Astrocyte (in vitro differentiated cells and primary cell): ENCODE measurements at places on chromosomes 5 and 9.
A peak's percentile ranks its signal among the peaks of the same experiment; 100 is the strongest.

GRCh38 chr5:6435356-6435755 lies 13.3 kb upstream of the UBE2QL1 start:
- no peak for DNase-seq

GRCh38 chr9:120944434-120944843 lies 17.8 kb upstream of the TRAF1 start:
- DNase-seq = no peak

DNA sequence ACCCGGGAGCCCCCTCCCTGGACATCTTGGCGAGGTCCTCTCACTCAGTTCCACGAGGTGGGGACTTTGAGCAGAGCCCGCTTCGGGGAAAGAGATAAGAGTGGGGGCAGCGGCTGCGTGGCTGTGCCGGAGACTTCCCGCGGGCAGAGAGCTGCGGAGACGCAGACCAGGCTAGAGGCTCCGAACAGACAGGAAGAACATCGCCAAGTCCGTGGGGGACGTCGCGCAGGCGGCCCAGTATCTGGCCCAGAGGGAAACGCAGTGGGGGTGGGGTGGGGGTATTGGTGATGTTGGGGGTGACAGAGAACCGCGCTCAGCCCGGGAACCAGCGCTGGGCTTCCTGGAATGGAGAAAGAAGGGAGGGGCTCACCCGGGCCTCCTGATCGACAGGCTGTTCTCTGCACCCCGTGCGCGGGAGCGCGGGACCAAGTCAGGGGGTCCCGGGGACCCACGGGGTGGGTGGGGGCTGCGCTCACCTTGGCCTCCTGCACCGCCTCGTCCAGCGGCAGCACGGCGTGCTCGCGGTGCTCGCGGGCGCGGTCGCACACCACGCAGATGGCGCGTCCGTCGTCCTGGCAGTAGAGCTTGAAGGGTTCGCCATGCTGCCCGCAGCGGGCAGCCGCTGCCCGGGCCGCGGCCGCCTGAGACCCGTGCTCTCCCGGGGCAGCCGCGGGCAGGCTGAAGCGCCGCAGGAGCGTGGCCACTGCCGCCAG lies 727 bp downstream of the TRIM7 start:
- no peak for DNase-seq

GRCh38 chr9:4276856-4277255 lies 23.0 kb downstream of the GLIS3 start:
- no peak for DNase-seq

DNA sequence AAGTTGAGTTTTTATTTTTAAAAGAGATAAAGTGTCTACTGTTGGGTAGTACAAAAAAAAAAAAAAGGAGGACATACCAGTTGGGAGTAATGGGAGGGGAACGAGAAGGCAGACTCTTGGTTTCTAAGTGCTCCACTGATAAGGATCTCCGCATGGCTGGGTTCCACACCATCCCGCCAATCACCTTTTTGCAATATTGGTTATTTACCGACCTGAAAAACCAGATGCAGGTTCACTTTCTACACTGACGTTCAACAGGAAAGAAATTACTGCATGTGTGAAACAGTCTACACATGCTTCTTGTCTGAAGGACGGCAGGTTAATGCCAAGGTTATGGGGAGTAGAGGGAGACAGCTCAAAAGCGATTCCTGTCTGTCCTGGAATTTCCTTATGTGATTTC lies 75.5 kb downstream of the PTPN3 start:
- no peak for DNase-seq

DNA sequence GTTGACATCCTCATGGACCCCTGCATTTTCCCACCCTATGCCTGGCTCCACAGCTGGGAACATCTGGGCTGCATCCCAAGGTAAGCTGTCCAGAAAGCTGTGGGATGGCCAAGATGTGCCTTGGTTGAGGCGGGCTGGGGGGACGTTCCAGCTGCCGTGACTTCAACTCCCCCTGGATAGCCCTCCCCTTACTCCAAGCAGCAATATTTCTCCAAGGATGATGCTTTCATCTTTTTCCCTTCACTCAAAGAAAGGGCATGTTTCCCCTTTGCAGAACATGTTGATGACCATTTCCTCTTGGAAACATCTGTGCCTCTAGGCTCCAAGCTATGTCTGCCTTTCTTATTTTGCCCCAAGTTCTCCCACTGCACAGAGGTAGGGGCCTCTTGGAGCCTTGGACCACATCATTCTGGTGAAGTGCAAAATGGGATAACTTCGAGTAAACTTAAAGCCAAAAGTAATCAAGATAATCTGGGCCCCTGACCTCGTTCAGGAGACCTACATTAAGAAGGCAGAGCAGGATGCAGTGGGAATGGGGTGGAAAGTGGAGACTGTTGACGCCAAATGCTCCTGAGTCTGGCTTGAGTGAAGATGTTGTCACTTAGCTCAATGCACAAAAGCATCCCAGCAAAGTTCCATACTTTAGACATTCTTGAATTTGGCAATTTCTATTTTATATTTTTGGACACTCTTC lies 175.2 kb downstream of the GAS1 start:
- DNase-seq = no peak

- no peak for DNase-seq
Observed at GRCh38 chr5:173003360-173003759, 19.8 kb downstream of the ATP6V0E1 start.

GRCh38 chr9:124261736-124262648 lies 4.2 kb downstream of the NEK6 start:
- peak; percentile 80 for DNase-seq
